ENCODE measurements at places on chromosomes 16 and 17.
A peak's percentile ranks its signal among the peaks of the same experiment; 100 is the strongest.

GRCh38 chr17:6394055-6394606 is 40.8 kb downstream of the AIPL1 start:
- no peak for DNase-seq

- DNase-seq = no peak
These were observed 551 bp downstream of the WDR81 start for GRCh38 chr17:1724869-1725641.

GRCh38 chr16:47236716-47237115 is 93.0 kb upstream of the NETO2 start:
- DNase-seq = no peak

GRCh38 chr17:30368912-30369720 is 9.6 kb upstream of the CPD start:
- no peak for DNase-seq

- no peak for DNase-seq
These were observed 21.3 kb downstream of the SCNN1B start for GRCh38 chr16:23323224-23324030.

- DNase-seq = no peak
These were observed 4.5 kb upstream of the MRPL38 start for GRCh38 chr17:75909051-75909811.

- DNase-seq = peak; percentile 62
These were observed 6.0 kb downstream of the FHOD1 start for GRCh38 chr16:67241008-67241900.

DNA sequence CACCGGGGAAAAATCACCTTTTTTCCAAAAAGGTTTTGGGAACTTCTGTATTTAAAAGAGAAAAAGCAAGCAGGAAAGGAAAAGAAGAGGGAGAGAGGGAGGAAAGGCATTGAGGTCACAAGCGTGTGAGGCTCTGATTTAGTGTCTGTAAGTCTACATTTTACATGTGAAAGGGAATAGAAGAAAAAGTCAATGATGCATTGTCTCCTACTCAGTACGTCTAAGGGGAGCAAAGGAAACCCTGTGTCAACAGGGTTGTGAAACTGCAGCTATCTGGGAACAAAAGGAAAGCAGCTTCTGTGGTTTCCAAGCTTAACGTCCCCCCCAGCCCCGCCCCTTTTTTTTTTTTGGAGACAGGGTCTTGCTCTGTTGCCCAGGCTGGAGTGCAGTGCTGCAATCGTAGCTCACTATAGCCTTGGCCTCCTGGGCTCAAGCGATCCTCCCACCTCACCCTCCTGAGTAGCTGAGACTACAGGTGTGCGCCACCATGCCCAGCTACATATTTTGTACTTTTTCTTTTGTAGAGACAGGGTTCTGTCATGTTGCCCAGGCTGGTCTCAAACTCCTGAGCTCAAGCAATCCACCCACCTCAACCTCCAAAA is 1.8 kb upstream of the CDC42EP4 start:
- DNase-seq = no peak

GRCh38 chr17:65173976-65174683 is 37.0 kb downstream of the RGS9 start:
- DNase-seq = no peak

GRCh38 chr17:59785091-59785799 is 77.8 kb downstream of the VMP1 start:
- DNase-seq = no peak

DNA sequence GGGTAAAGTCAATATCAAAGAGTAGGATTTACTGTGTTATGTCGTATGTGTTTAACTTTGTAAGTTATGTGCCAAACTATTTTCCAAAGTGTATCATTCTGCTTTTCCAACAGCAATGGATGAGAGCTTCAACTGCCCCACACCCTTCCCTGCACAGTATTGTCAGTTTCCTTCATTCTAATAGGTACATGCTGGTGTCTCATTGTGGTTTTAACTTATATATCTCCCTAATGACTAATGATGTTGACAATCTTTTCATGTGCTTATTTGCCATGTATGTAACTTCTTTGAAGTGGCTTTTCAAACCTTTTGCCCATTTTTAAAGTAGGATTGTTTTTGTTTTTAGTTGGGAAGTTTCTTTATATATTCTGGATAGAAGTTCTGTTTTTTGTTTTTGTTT is 3.8 kb downstream of the DDX19B start:
- DNase-seq = no peak

GRCh38 chr17:8736796-8737195 is 7.8 kb downstream of the CCDC42 start:
- DNase-seq = no peak

DNA sequence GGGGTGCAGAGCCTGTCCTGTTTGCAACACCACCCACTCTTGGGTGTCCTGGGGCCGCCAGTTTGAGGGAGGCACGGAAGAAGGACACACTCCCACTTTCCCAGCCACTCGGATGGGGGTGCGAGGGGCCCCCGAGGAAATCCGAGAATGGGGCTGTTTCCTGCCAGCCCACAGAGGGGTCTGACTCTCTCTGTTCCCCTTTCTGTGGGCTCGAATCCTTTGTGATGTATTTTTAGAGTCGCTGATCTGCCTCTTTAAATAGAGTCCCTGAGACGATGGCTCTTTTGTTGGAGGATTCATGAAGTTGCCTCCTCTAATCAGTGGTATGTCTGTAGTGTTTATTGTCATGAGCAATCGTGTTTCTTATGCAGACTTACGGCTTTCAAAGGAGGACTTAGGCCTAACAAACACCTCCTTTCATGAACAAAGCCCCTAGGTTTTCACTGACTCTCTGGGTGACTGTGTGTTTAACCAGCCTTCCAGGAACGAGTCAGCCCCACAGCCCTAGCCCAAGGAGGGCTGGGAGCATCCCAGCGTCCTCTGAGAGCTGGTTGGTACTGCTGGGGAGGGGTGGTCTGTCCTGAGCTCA is 29.1 kb downstream of the CIBAR2 start:
- no peak for DNase-seq

DNA sequence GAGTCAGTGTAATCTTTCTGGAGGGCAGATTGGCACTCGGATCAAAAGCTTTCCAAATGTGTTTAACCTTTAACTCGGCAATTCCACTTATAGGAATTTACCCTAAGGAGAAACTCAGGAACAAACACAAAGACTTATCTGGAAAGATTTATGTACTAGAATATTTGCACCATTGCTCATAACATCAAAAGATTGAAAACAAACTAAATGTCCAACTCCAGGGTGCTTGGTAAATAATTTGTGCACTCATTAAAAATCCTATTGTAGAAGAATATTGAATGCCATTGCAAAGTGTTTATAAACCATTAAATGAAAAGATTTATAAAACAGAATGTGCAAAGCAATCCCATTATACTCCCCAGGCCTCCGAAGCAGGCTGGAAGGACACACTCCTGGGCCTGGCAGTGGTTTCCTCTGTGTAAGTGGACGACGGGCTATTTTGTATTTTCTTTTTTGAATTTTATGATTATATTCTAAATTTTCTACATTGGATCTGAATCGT is 18.7 kb upstream of the RBFOX3 start:
- no peak for DNase-seq

DNA sequence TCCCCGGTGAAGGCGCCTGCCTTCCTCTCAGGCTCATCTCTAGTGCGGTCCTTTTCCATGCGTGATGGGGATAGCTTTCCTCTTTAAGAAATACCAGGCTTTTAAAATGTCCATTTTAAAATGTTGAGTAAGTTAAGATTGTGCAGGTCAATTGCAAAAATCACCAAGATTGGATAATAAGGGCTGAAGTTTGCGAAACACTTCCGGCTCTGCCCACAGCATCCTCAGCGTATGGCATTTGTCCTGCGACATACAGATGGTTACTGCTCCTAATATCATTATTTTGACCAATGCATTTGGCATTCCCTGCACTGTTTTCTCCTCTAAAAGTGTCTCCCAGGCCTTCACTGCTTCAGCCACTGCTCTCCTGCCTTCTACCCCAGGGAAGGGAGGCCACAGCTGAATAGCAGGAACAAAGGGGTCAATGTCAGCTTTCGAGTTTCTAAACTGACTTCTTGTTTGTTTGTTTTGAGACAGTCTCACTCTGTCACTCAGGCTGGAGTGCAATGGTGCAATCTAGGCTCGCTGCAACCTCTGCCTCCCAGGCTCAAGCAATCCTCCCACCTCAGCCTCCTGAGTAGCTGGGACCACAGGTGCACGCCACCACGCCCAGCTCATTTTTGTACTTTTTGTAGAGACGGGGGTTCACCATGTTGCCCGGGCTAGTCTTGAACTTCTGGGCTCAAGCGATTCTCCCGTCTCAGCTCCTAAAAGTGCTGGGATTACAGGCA is 91.9 kb downstream of the CRISPLD2 start:
- DNase-seq = no peak

- DNase-seq = no peak
These were observed 72.0 kb downstream of the KLHDC4 start for GRCh38 chr16:87693827-87694226.

- DNase-seq = no peak
These were observed 31.2 kb downstream of the RNF135 start for GRCh38 chr17:31002047-31002446.

- no peak for DNase-seq
These were observed 19.3 kb downstream of the FCSK start for GRCh38 chr16:70473446-70474319.

- no peak for DNase-seq
These were observed 1.7 kb downstream of the RAD51D start for GRCh38 chr17:35117984-35118383.

- no peak for DNase-seq
These were observed 46.5 kb downstream of the CNOT1 start for GRCh38 chr16:58582971-58583765.

- peak; percentile 67 for DNase-seq
These were observed 35.1 kb upstream of the CDRT4 start for GRCh38 chr17:15502369-15503112.

DNA sequence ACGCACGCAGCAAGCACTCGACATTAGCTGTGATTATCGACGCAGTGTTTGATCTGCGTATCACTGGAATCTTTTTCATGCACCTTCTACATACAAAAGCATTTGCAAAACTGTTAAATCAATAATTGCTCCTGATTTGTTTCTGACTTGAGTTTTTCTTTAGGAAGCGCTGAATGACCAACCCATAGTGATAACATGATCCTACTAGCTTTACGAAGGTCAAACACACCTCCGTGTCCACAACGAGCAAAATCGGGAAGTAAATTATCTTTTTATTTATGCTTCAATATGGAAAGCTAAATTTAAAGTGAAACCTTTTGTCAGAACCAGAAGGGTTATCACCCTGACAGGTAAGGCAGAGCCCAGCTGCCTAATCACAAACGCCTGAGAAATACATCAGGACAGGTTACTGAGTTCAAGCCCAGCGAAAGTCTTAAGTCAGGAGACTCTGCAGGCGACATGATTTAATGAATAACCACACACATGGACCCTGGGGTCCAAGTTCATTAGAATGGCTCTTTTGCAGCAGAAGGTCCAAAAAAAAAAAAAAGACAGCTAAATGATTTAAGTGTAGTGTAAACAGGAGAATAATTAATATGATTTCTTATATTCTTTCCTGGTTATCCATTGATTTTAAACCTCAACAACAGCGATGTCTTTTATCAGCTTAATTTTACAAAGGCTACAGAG is 104.2 kb downstream of the ADCY9 start:
- no peak for DNase-seq

- DNase-seq = no peak
These were observed 7.7 kb downstream of the ASIC2 start for GRCh38 chr17:33285413-33285812.

DNA sequence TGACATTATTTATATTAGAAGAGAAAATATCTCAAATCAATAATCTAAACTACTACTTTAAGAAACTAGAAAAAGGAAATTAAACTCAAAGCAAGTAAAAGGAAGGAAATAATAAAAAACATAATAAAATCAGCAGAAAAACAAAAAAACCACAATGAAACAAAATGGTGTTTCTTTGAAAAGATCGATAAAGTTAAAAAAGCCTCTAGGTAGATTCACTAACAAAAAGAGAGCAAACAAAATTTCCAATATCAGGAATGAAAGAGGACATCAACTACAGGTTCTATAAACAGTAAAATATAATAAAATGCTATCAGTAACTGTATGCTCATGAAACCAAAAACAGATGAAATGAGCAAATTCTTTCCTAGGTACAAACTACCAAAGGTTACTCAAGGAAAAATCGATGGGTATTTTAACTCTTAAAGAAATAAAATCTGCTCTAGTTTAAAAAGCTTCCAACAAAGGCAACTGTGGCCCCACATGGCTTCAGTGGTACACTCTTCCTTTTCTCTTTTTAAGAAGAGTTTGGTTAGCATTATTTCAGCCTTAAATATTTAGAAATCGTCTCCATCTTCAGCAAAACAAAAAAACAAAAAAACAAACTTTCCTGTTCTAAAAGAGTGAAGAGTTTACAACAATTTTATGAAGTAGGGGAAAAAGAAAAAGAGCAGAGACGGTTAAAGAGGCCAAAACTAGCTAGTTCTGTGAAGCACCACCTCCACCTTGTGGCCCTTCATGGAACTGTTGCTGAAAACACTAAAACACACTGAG is 102.2 kb downstream of the TRIM37 start:
- no peak for DNase-seq

GRCh38 chr17:59151006-59151405 is 4.0 kb downstream of the SKA2 start:
- DNase-seq = no peak

GRCh38 chr17:49035470-49036269 is 38.5 kb downstream of the IGF2BP1 start:
- no peak for DNase-seq

- no peak for DNase-seq
These were observed 36.2 kb upstream of the MRPS23 start for GRCh38 chr17:57886020-57886419.

- DNase-seq = no peak
These were observed 17.6 kb downstream of the NUP93 start for GRCh38 chr16:56747486-56748045.

GRCh38 chr17:46766493-46767491 is 51.7 kb downstream of the WNT3 start:
- no peak for DNase-seq

DNA sequence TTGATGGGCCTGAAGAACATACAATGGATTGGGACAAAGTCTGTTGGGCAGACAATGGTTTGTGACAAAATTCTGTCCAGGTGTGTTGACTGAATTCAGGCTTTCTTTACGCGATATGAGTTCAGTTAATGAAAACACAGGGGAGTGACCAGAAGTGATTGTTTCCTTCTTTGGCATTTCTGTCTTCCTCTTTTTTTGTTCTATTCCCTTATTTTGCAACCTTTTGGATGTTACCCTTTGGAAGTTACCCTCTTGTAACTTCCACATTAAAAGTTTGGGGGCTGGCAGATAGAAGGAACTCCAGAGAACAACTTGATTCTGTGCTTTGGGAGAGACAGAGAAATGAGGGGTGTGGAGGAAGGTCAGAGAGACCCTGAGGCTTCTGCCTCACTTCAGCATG is 126.7 kb downstream of the PITPNC1 start:
- DNase-seq = no peak

DNA sequence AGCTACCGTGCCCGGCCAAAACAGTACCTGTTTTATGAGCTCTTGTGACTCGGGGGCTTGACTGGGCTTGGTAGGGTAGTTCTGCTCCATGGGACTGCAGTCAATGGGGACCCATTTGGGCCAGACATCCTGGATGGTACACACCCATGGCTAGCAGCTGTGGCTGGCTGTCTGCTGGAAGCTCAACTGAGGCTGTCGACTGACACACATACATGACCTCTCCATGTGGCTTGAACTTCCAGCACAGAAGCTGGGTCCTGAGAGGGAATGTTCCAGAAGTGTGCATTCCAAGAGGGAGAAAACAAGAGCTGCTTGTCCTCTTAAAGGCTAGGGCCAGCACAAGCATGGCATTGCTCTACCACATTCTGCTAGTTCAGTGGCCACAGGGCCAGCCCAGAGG is 14.9 kb upstream of the NKD1 start:
- no peak for DNase-seq

GRCh38 chr17:57946798-57947358 is 8.3 kb downstream of the CUEDC1 start:
- no peak for DNase-seq

GRCh38 chr17:80703142-80703478 is 158.5 kb downstream of the RPTOR start:
- DNase-seq = no peak

All from AG04449 (cell line).